ENCODE measurements at places on chromosomes 12 and 14.
A peak's percentile ranks its signal among the peaks of the same experiment; 100 is the strongest.

GRCh38 chr14:61691495-61691894, 3.8 kb upstream of the HIF1A start:
- DNase-seq, result no peak

- DNase-seq, result no peak
Measured at GRCh38 chr12:104011253-104011652, 38.7 kb downstream of the GLT8D2 start.

- no peak for DNase-seq
Measured at GRCh38 chr14:101705733-101706508, 55.6 kb upstream of the PPP2R5C start.

- no peak for DNase-seq
Measured at GRCh38 chr12:23834076-23834475, 115.4 kb downstream of the SOX5 start.

GRCh38 chr14:90287791-90288190, 31.4 kb downstream of the PSMC1 start:
- DNase-seq, result no peak

DNA sequence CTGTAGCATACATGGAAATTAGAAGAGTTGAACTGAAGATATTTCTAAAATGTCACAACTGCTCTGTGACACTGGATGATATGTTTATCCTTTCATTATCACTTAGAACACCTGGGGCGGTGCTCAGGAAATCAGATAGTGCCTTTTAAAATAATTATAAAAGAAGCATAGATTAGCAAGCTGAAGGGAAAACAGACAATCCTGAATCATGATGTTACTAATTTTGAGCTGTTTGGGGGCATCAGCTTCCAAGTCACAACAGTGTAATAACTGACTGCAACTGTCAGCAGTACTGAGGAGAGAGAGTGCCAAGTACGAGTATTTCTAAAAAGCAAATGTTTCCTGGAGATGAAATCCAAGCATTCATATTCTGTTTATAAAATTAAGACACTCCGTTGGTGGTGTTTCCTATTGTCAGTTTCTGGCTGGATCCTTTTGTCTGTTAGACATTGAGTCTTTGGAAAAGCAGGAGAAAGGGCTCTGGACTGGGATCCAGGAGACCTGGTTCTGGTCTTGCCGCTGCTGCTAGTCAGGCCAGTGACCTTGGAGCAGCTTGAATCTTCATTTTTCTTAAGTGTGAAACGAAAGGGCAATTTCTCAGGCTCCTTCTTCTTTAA, 380.1 kb downstream of the EGLN3 start:
- no peak for DNase-seq

DNA sequence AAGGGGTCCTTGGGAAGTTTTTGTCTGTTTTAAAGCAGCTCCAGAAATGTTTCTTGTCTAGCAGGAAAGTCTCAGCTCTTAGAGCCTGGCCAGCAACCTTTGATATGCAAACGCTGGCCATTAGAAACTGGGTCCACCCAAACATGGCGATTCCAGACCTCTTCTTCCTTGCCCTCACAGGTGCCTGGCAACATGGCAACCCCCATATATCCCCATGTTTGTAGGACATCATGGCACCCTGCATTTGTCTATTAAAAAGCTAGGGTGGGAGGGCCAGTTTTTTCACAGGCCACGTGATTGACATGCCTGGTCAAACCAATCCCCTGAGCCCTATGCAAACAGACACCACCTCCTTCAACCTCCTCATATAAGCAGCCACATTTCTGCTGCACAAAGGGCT, 848.7 kb upstream of the FOXG1 start:
- no peak for DNase-seq

GRCh38 chr12:124394462-124395128, 99.7 kb downstream of the RFLNA start:
- DNase-seq, result no peak

GRCh38 chr12:77725611-77726010, 105.1 kb upstream of the NAV3 start:
- DNase-seq, result no peak

DNA sequence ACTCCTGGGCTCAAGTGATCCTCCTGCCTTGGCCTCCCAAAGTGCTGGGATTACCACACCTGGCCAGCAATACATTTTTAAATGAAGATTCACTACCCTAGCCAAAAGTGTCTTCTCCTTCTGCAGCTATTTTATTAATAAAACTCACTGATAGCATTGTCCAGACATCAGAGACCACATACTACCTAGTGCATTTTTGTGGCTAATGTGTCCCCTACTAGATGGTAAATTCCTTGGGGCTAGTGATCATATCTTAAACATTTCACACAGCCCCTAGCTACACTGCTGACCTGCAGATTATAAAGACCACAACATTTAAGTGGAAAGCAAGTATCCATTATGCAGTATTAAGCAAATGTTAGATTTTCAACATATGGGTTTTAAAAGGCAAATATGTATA, 17.0 kb downstream of the DTD2 start:
- no peak for DNase-seq

DNA sequence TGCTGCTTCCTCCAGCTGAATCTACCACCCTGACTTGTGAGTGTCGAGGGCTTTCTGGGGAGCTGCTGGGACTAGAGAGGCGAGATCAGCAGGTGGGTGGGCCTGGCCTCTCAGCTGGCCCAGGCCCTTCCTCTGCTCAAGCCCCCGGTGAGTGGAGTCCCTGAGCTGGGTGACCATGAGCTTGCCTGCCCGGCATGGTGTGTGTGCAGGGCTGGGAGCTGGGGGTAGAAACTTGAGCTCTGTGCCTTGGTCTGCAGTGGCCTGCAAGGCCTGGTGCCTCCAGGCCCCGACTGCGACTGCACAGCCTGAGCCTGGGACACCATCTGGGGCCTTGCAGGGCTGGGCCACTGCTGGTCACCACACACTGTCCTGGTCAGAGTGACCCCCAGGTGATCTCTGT, 67.4 kb downstream of the KIF26A start:
- no peak for DNase-seq

- no peak for DNase-seq
Measured at GRCh38 chr14:64213086-64213485, 81.1 kb downstream of the ESR2 start.

GRCh38 chr12:80576641-80577418, 130.6 kb upstream of the MYF6 start:
- no peak for DNase-seq

DNA sequence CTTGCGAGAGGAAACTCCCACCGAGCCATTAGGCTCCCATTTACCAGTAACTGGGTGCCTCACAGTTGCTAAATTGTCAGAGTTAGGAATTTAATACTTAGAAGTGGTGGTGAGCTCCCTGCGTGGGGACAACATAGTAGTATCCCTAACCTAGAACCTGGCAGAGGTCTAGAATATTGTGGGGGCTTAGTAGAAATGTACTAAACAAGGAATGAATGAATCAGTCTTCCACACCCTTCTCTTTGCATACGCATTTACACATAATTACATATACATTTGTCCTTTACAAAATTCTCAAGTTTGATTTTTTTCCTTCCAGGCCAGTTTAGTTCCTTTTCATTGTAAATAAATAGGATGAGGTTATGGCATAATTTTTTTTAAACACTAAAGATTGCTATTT, 24.1 kb downstream of the PELI2 start:
- no peak for DNase-seq

DNA sequence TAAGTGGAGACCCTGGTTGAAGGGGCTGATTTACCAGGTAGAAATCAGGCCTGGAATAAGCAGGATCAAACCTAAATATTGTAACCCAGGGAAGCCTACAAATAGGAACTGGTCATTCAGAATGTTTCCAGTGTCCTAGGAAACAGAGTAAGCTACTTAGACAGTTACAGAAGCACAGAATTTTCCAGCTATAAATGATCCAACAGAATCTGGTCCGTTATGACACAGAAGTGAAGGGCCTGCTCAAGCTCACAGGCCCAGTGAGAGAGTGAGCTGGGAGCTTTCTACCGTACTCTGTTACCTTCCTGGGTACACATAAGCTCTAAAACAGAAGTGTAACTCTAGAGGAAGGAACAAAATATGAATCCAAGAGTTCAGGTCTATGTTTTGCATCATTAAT, 119.1 kb downstream of the TTC7B start:
- DNase-seq, result no peak

DNA sequence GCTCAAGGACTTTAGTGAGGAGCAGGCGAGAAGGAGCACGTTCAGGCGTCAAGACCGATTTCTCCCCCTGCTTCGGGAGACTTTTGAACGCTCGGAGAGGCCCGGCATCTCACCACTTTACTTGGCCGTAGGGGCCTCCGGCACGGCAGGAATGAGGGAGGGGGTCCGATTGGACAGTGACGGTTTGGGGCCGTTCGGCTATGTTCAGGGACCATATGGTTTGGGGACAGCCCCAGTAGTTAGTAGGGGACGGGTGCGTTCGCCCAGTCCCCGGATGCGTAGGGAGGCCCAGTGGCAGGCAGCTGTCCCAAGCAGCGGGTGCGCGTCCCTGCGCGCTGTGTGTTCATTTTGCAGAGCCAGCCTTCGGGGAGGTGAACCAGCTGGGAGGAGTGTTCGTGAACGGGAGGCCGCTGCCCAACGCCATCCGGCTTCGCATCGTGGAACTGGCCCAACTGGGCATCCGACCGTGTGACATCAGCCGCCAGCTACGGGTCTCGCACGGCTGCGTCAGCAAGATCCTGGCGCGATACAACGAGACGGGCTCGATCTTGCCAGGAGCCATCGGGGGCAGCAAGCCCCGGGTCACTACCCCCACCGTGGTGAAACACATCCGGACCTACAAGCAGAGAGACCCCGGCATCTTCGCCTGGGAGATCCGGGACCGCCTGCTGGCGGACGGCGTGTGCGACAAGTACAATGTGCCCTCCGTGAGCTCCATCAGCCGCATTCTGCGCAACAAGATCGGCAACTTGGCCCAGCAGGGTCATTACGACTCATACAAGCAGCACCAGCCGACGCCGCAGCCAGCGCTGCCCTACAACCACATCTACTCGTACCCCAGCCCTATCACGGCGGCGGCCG, 1.1 kb downstream of the PAX9 start:
- peak; percentile 57 for DNase-seq

DNA sequence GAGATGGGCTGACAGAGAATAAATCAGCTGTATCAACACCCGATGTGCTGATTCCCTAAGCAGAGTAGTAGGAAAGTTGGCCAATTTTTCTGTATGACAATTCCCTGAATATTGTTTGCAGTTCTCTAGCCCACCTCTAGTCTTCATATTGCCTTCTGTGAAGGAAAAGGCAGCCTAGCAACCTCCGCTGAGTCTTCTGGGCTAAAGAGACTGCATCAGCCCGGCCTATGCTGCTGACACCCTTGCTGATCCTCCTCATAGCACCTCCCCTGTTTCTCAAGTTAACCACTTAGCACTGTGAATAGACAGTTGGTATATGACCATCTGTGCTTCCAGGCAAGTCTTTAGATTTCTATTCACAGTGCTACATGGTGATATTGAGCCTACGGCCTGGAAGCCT, 161.1 kb upstream of the EGLN3 start:
- DNase-seq, result no peak

DNA sequence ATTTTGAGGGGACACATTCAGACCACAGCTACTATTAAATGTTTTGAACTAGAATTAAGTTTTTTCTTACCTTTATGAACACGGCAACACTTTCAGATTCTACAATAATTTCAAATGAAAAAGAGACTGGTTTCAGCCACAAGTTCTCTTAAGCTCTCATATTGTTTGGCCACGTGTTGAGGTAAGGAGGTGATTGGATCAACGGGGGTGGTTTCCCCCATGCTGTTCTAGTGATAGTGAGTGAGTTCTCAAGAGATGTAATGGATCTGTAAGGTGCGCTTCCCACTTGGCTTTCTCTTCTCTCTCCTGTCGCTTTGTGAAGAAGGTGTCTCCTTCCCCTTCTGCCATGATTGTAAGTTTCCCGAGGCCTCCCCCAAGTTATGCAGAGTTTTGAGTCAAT, 48.9 kb upstream of the DYRK2 start:
- DNase-seq, result no peak

- DNase-seq, result peak; percentile 53
Measured at GRCh38 chr12:117155278-117156060, 34.8 kb downstream of the FBXO21 start.

GRCh38 chr14:57362361-57362760, 28.0 kb upstream of the NAA30 start:
- DNase-seq, result no peak

DNA sequence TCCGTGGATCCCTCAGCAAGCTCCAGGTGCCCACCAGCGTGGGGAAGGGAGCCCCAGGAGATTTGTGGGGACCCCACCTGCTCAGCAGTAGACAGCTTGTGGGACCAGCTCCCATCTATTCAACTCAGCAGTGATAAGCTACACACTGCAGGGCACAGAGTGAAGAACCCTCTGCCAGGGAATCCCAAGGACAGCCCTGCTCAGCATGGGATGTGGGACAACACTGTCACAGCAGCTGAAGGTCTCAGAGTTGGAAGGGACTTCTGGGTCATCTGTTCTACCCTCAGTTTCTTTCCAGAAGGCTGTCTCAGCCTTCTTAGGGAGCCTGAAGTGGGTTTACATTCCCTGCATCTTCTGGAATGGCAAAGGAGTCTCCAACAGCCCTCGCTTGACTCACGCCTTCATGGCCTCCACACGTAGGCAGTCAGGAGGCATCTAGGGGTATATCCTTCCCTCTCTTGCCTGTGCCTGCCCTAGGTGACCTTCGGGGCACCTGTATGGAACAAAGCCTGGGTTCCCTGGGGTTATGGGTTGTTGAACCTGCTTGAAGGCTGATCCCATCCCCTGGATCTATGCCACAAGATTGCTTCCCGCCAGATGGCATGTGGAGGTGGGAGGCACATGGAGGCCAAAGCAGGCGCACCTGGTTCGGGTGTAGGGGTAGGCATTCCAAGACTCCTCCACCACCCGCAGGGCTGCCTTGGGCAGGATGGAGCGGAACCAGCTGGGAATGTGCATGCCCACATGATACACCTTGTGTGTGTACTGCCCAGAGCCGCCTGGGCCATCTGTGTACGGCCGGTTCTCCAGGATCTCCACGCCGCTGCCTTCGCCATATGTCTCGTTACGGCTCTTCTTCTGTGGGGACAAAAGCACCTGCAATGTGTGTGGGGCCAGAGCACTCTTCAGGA, 33.0 kb downstream of the ARL6IP4 start:
- no peak for DNase-seq

DNA sequence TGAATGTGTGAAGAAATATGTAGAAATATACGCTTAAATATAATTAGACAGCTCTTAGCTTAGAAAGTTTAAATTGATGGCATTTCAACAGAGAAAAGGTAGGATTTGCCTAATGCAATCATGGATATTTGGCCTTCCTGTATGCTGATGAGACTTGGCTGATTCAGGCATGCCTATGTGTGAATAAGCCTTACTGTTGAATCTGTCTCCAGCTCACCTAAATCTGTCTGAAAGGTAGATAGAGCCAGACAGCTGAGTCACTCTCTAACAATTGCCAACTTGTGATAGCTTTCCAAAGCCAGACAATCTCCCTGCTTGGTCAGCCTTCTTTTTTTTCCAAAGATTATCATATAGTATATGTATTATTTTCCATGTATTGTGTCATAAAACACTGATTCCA, 92.8 kb upstream of the FLRT2 start:
- DNase-seq, result no peak

Measured in NCI-H526 treated with DMSO at 0.1 percent for 48 hours (cell line).